ENCODE measurements at places on chromosomes 12 and 14.

DNA sequence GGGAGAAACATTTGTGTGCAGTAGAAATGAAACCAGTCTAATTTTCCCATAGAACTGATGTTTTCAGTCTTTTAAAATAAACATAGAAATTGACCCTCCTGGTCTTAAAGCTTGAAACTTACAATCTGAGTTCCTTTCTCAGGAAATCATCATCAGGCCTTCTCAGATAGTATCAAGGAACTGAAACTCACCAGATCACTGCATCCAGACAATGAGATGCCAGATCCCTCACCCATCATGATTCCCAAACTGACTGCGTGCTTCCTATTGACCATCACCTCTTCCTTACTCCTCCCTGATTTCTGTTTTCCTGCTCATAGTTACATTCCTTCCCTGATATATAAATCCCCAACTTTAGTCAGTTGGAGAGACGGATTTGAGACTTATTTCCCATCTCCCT, 195.0 kb upstream of the AMIGO2 start:
- no peak for DNase-seq

- DNase-seq, result no peak
These were observed 57.2 kb downstream of the GPR68 start for GRCh38 chr14:91187271-91187670.

DNA sequence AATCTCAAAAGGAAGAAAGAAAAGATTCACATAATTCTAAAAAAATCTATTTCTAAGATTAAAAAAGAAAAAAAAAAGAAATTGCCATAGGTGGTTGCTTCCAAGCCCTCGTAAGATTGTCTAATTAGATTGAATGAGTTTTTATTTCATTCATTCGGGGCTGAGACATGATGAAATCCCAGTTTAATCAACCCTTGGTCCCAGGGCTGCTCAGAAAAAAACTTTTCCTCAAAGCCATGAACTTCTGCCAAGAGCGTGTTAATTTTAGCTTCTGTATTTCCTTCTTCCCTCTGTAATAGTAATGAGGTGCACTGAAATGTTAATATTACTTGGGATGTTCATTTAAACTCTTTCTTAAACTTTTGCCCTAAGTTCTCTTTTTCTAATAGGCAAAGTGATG, 62.6 kb downstream of the TMEM132D start:
- DNase-seq, result no peak

DNA sequence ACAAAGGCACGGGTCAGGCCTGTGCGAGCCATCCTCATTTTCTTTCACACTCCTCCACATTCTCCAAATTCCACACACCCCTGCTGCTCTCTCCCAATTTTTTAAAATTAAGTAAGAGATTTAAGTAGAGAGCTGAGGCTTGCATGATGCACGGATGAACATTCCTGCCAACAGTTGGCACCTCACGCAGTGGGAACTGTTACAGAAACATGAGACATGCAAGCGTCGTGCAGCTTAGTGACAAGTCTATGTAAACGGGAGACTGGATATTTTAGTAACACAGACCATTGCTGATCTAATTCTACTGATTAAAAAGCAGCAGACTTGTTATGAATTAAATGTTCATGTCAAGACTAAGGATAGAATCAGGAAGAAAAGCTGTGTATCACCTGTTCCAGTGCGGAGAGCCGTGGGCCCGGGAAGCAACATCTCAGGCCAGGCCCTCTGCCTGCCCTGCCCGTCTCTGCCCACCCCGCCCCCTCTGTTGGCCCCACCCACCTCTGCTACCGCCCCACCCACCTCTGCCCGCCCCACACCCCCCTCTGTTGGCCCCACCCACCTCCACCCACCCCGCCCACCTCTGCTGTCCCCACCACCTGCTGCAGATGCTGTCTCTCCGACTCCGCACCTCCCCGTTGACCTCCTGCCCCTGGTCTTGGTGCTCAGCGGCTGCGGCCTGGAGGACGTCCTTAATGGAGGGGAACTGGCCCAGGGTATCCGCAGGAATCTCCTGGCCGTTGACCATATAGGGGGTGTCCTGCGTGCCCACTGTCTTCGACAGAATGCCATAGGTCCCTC, 21.2 kb downstream of the GOLGA3 start:
- DNase-seq, result no peak

Measured in activated CD4-positive, alpha-beta T cell treated with anti-CD3 and anti-CD28 coated beads, Interleukin-2, amount 10 ng/mL, durations not matched to agents 24 days and 14 days (primary cell).